ENCODE measurements at places on chromosomes 4 and X. TPM values are rescaled to one million over a fixed set of nuclear protein-coding genes. Genes with fewer than 3 reads are reported as not detected.
A peak's percentile ranks its signal among the peaks of the same experiment; 100 is the strongest.

DNA sequence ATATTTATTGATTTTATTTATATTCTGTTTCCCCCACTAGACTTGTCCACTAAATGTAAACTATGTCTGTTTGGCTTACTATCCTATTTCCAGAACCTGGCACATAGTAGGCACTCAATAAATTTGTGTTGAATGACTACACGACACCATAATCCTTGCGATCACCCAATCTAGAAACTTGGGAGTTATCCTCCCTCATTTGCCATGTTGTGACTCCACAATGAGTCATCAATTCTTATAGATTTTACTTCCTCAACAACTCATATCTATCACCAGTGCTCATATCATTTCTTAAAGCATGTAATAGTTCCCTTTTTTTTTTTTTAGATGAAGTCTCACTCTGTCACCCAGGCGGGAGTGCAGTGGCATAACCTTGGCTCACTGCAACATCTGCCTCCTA lies 39.9 kb upstream of the VAMP7 start:
- DNase-seq = no peak
- H3K4me3 ChIP-seq = no peak overlapping the region

DNA sequence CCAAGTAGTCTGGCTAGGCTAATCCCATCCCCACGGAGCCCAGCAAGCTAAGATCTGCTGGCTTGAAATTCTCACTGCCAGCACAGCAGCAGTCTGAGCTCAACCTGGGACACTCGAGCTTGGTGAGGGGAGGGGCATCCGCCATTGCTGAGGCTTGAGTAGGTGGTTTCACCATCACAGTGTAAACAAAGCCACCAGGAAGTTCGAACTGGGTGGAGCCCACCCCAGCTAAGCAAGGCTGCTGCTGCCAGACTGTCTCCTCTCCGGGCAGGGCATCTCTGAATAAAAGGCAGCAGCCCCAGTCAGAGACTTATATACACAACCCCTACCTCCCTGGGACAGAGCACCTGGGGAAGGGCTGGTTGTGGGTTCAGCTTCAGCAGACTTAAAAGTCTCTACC lies 639.6 kb downstream of the IQCM start:
- no peaks in the 10 kb centered on the region for H3K4me1 ChIP-seq
- H3K27ac ChIP-seq = no peak overlapping the region
- no peak overlapping the region for H3K4me3 ChIP-seq
- H3K27me3 ChIP-seq = no peaks in the 10 kb centered on the region
- H3K36me3 ChIP-seq = no peaks in the 10 kb centered on the region
- no peak for DNase-seq

NAP1L5 gene
- 0.67 TPM for total RNA-seq

- no peaks in the 10 kb centered on the region for H3K27me3 ChIP-seq
- DNase-seq = peak; percentile 24
- H3K36me3 ChIP-seq = no peaks in the 10 kb centered on the region
- H3K27ac ChIP-seq = no peak overlapping the region
Observed at GRCh38 chr4:110005461-110006056, 92.9 kb downstream of the EGF start.

ZNF674 gene
- total RNA-seq = 7.2 TPM

DNA sequence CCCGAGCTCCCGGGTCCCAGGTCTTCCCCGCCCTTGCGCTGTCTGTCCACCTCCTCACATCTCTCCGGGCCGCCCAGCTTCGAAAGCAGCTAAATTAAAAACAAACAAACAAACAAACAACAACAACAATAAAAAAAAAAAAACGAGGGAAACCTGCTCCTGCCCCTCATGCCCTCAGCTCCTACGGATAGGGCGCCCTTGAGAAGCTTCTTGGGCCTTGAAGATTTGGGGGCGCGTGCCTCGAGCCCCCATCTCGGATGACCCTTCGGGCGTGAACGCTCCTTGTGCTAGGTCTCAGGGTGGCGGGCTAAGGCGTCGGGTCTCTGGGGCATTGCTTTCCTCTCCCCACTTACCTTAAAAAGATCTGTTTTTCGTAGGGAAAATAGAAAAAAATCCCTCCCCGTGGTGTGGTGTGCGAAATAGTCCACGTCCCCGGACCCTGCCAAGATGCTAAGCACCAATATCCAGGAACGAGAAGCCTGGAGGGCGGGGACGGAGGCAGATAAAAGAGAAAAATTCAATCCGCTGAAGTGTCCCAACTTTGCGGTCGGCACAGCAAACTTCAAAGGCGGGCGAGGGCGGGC lies 603 bp downstream of the NDNF start:
- H3K36me3 ChIP-seq = no peaks in the 10 kb centered on the region
- peak overlapping the region; percentile 34 for H3K4me3 ChIP-seq
- H3K27ac ChIP-seq = no peak overlapping the region

GRCh38 chr4:15515106-15515505 lies 45.4 kb downstream of the CC2D2A start:
- H3K4me1 ChIP-seq = no peaks in the 10 kb centered on the region
- DNase-seq = no peak
- no peaks in the 10 kb centered on the region for H3K27me3 ChIP-seq
- no peak overlapping the region for H3K4me3 ChIP-seq

FRMD7 gene
- total RNA-seq = not detected

TRO gene
- 2.4 TPM for total RNA-seq

DNA sequence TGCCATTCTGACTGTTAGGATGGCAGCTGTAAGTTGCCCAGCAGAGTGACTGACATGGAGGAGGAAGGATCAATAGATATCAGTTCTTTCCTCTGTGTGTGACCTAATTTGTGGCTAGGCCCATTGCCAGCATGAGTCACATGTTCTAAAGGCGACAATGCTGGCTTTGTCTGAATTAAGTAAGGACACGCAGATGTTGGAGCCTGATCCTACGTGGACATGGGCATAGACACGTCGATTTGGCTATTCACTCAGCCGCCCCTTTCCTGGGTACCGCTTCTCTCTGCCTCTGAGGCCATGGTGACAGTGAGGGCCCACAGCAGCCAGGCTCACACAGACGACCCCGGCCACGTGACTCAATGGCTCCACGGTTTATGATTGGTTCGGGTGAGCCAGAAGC lies 16.3 kb downstream of the PROM1 start:
- H3K4me1 ChIP-seq = no peaks in the 10 kb centered on the region
- no peak for DNase-seq
- H3K36me3 ChIP-seq = no peaks in the 10 kb centered on the region
- no peak overlapping the region for H3K27ac ChIP-seq
- no peak overlapping the region for H3K4me3 ChIP-seq

DNA sequence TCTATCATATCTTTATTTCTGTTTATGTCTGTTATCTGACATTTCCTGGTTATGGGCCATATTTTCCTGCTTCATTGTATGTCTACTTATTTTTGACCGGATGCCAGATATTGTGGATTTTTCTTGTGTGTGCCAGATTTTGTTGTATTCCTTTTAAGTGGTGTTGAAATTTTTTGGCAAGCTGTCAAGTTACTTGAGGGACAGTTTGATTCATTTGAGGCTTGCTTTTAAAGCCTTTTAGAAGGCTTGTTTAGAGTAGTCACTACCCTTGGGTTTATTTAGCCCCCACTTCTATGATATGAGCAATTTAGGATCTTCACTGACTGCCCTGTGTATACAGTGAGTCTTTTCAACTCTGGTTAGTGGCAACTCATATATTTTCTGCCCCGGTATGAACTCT lies 29.2 kb upstream of the NPY2R start:
- H3K4me3 ChIP-seq = no peak overlapping the region
- H3K4me1 ChIP-seq = no peaks in the 10 kb centered on the region
- no peak for DNase-seq
- H3K36me3 ChIP-seq = no peaks in the 10 kb centered on the region

DNA sequence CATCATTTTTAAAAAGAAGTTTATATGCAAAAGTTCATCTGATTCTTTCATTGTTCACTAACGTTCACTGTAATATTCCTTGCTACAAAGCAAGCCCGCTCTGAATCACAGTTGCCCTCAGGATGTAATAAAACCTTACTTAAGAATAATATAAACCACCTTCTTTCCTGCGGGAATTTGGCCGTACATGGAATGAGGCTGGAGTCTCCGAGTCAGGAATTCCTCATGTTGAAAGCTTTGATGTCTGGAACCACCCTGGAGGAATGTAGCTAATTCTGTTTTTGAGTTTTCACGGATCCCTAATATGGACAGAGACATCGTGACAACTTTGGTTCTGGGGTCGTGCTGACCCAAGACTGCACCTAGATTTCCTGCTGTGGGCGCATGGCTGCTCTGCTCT lies 58.5 kb downstream of the CRLF2 start:
- no peaks in the 10 kb centered on the region for H3K4me1 ChIP-seq
- H3K36me3 ChIP-seq = no peaks in the 10 kb centered on the region
- no peak overlapping the region for H3K4me3 ChIP-seq
- no peaks in the 10 kb centered on the region for H3K27me3 ChIP-seq
- no peak for DNase-seq
- H3K27ac ChIP-seq = no peak overlapping the region

- H3K4me1 ChIP-seq = no peaks in the 10 kb centered on the region
- no peak overlapping the region for H3K4me3 ChIP-seq
- H3K27ac ChIP-seq = no peak overlapping the region
- no peaks in the 10 kb centered on the region for H3K36me3 ChIP-seq
- DNase-seq = no peak
Observed at GRCh38 chr4:118346495-118346894, 6.3 kb downstream of the PRSS12 start.

DNA sequence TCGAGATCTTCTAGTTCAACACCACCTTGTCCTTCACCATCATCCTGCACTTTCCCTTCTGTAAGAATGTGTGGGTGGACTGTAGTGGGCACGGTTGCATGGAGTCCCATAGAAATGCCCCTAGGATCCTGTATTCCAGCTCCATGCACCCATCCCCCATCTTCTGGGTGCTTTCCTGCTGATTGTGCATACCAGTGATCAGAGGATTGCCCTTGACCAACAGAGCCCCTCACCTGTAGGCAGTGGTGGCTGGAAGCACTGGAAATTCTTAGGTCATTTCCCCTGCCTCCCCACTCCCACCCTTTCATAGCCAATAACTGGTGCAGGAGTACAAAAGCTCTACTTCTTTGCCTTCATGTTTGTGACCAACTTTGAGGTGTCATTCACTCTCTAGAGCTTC lies 213.4 kb upstream of the ARSJ start:
- H3K4me1 ChIP-seq = no peaks in the 10 kb centered on the region
- no peaks in the 10 kb centered on the region for H3K36me3 ChIP-seq
- no peaks in the 10 kb centered on the region for H3K27me3 ChIP-seq
- H3K4me3 ChIP-seq = no peak overlapping the region

PRDM8 gene
- total RNA-seq = 5.3 TPM

DNA sequence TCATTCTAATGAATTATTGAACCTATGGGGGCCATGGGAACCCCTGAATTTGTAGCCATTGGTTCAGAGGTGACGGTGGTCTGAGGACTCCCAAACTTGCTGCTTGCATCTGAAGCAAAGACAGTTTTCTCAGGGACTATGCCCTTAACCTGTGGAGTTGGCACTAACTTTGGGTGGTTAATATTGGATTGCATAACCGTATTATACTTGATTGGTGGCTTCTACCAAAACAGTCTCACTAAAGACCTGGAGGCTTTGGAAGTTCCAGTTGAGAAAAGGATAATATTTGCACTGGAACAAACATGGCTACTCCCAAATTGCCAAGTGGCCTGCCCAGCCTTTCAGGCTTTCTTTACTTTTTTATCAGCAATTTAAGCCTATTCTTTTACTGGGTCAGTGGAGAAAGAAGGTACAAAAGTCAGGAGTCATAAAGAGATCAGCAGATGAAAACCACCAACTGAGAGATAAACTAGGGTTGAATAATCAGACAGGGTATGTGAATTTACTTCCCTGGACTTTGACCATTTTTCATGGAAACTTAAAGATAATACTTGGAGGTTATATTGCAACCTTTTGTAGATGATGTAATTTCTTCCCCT lies 7.9 kb upstream of the KLHL8 start:
- no peaks in the 10 kb centered on the region for H3K36me3 ChIP-seq
- H3K4me1 ChIP-seq = no peaks in the 10 kb centered on the region
- no peaks in the 10 kb centered on the region for H3K27me3 ChIP-seq
- H3K4me3 ChIP-seq = no peak overlapping the region

DNA sequence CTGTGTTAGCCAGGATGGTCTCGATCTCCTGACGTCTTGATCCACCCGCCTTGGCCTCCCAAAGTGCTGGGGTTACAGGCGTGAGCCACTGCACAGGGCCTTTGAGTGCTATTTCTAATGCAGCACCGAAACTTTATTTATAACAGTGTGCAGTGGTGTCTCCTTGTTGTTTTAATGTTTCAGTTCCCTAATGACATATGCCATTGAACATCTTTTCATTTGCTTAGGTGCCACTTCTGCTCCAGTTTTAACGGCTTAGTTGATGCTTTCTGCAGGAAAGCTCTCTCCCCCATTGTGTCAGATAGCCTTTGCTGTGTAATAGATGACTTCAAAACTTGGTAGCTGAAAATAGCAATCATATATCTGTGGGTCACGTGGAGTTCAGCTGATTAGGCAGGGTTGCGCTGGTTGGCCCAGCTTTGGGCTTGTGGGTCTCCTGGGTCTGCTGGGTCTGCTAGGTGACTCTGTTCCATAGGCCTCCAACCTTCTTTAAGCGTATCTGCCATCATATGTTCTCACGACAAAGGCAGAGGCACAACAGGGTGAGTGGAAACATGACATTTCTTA lies 76.4 kb upstream of the SHISA3 start:
- H3K27me3 ChIP-seq = no peaks in the 10 kb centered on the region
- no peak overlapping the region for H3K27ac ChIP-seq
- H3K4me1 ChIP-seq = no peaks in the 10 kb centered on the region

- no peaks in the 10 kb centered on the region for H3K27me3 ChIP-seq
- H3K27ac ChIP-seq = no peak overlapping the region
- no peak overlapping the region for H3K4me3 ChIP-seq
Observed at GRCh38 chrX:72349190-72349589, 43.5 kb upstream of the CITED1 start.

STATH gene
- total RNA-seq = not detected

DNA sequence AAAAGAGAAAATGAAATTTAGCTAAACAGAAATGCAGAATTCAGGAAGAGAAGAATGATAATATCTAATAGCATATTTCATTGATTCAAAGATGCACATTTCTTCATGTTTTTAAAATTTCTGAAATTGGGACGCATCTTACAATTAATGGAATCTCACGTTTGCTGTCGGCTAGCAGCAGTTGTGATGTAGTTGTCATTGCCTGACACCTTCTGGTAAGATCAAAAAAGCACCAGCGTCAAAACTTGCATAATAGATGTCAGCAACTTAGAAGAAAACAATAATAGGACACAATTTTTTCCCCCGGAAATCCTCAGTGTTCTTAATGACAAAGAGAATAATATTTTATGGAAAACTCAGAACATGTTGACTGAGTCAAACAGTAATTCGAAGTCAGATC lies 29.8 kb upstream of the SLC7A3 start:
- H3K36me3 ChIP-seq = no peaks in the 10 kb centered on the region
- no peak overlapping the region for H3K27ac ChIP-seq
- H3K27me3 ChIP-seq = 0 out of 2 replicates have a peak, but pooled peaks cover 2% of the 10 kb centered on the region

EDNRA gene
- 0.13 TPM for total RNA-seq

VMA21 gene
- total RNA-seq = 117 TPM
